Pulmonary artery endothelial cell (primary cell): ENCODE measurements at places on chromosomes 6 and 20.
A peak's percentile ranks its signal among the peaks of the same experiment; 100 is the strongest.

- DNase-seq: no peak
Observed at GRCh38 chr6:93048381-93048780, 371.0 kb downstream of the EPHA7 start.

DNA sequence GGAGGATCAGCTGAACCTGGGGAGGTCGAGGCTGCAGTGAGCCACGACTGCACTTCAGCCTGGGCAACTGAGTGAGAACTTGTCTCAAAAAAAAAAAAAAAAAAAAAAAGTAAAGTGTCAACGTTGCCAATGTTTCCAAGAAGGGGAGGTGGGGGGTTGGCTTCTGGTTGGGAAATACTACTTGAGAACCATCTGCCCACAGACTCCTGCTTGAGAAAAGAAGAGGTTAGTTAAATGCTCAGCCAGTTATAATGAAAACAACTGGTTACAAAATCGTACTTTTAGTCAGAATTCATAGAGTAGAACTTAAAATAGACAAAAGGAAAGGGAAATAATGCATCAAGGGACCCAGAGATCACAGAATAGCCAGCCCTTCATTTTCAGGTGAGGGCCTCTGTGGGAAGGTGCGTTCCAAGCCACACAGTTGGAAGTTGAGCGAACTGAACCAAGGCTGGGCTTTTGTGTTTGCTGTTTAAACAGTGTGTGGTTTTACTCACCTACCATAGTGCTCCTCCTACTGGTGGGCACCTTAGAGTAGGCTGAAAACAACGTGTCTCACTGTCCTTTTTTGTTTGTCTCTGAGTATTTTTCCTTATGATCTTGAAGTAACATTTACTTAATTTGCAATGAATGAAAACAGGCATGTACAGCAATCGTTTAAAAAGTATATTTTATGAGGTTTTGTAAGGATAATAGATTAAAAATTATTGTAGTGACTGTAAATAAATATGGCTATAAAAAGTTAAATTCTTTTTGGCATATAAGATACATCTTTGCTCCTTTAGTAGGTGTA, 200.7 kb downstream of the BCAS1 start:
- DNase-seq: peak; percentile 51

DNA sequence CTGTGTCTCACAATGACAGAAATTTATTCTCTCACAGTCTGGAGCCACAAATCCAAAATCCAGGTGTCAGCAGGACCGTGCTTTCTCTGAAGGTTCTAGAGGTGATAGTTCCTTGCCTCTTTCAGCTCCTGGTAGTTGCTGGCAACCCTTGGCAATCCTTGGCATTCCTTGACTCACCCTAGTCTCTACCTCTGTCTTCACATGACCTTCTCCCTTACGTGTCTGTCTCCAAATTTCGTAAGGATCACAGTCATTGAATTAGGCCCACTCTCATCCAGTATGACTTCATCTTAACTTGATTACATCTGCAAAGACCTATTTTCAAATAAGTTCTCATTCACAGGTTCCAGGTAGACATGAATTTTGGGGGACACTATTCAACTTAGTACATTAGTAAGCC, 143.1 kb downstream of the CEP57L1 start:
- no peak for DNase-seq

- no peak for DNase-seq
Observed at GRCh38 chr6:70901324-70901723, 55.5 kb downstream of the B3GAT2 start.

- DNase-seq: no peak
Observed at GRCh38 chr6:169234634-169235033, 19.0 kb downstream of the THBS2 start.

GRCh38 chr6:109305028-109305427, 77.2 kb downstream of the CD164 start:
- DNase-seq: no peak

DNA sequence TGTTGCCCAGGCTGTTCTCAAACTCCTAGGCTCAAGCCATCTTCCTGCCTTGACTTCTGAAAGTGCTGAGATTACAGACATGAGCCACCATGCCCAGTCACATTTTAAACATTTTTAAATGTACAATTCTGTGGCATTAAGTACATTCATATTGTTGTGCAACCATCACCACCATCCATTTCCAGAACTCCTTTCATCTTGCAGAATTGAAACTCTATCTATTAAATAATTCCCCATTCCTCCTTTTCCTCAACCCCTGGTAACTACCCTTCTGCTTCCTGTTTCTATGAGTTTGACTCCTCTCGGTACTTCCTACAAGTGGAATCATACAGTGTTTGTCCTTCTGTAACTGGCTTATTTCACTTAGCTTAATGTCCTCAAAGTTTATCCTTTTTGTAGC, 103.8 kb upstream of the NAA20 start:
- no peak for DNase-seq

DNA sequence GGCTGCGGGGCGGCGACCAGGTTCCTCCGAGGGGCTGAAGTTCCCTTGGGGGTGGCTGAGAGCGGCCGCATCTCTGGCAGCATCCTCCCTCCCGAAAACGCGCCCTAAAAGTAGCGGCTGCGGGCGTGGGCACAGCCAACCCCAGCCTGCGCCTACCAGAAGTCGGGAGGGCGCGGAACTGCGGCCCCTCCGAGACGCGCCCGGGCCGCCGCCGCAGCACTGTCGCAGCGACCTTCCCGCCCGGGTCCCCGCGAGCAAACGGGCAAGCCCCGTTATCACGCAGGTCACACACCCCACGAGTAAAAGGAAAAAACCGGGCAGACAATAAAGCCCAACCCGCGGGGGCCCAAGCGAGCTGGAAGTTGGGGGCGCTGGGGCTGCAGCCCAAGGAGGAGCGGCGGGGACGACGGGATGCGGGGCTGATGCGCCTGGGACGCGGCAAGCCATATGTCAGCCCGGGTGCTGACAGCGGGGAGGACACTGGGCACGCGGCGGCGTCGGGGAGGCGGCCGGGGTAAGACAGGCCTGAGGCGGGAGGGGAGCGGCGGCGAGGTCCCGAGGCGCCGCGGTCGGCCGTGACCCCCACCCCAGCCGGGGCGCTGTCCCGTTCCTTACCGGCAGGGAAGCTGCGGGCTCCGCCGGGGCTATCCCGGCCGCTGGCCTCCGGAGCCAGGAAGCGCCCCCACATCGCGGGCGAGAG, 659 bp downstream of the CEP85L start:
- DNase-seq: no peak

GRCh38 chr6:6643398-6643797, 54.9 kb downstream of the LY86 start:
- no peak for DNase-seq

DNA sequence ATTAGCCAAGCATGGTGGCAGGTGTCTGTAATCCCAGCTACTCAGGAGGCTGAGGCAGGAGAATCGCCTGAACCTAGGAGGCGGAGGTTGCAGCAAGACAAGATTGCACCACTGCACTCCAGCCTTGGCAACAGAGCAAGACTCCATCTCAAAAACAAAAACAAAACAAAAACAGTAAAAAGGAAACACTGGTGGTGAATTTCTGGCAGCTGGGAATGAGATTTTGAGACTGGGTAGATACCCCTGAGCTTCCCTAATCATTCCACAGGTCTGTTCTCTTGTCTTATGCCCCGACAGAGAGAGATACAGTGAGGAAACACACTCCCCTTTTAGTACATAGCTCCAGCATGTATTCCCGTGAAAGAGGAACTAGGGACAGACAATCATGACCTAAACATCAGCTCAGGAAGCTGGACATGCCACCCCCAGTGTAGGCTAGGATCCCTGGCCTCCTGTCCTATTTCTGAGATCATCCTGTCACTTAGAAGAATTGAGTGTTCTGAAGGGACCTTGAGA, 9.6 kb downstream of the MAN1A1 start:
- DNase-seq: no peak

DNA sequence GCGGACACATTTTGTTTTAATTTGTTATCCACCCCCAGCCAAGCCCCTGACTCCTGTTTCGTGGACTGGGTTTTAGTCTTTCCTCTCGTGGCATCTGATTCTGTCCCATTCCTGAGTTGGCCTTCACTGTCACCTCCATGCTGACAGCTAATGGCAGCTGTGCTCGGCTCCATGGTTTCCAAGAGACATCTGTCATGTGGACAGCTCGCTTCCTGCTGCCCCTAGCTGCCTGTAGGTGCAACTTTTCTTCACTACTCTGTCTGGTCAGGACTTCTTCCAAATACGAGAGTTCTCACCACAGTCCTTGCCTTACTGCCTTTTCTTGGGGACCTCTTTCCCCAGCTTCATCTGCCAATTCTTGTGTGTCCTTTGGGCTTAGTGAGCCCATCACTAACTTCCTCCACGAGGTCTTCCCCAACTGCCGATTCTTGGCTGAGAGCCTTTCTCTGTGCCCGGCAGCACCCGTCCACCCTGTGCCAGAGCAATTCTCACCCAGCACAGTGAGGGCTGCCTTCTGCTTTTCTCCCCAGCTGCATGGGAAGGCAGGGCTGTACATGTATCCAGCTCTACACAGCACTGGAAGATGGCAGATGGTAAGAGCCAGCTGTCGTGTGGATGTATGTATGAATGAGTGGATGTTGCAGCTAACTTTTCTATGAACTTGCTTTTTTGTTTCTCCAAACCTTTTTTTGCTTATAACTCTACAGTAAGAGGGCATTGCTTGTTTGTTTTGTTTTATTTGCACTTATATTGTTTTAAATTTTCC, 140.4 kb downstream of the F13A1 start:
- DNase-seq: no peak

- no peak for DNase-seq
Observed at GRCh38 chr6:164693944-164694343, 615.5 kb downstream of the C6orf118 start.

DNA sequence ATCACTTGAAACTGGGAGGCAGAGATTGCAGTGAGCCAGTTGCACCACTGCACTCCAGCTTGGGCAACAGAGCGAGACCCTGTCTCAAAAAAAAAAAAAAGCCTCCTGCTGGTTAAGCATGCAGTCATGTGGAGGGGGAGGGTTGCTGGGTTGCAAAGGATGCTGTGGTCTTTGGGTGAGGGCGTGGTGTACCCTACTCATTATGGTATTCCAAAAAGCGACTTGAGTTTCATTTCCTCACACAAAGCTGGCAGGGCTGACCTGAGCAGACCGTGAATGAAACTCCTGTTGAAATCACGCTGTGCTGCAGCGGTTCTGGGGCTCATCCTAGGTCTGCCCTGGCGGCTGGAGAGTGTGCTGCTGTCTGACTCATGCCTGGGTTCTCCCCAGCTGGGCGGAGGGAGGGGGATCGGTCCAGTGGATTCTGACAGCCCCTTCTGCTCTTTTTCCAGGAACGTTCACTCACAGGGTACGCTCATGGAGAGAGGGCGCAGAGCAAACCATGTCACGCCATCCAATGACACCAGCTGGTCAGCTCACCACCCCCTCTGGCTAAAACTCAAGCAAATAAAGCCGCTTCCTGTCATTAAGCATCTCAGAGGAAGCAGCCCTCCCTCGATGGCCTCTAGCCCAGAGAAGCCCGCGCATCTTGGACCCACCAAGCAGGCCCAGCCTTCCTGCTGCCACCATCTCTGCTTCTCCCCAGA, 166.2 kb downstream of the SCML4 start:
- DNase-seq: peak; percentile 17

DNA sequence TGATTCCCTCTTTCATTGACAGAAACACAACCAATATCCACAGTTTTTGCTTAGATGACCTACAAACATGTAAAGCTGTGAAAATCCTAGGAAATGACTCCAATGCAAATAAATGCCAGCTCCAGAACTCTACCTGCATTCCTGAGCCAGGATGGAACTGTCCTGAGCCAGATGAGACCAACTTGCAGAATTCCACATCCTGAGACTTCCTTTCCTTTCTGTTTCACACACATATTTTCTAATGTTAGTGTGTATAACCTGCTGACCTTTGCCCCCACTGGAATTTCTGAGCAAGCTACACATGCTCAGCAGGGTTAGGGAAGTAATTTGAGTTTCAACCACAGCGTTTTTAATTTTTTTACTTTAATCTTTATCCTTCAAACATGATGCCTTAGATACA, 69.6 kb upstream of the ADGRF1 start:
- no peak for DNase-seq

GRCh38 chr6:5089481-5090438, 4.6 kb downstream of the PPP1R3G start:
- no peak for DNase-seq

- DNase-seq: no peak
Observed at GRCh38 chr6:132648356-132648755, 10.6 kb downstream of the TAAR1 start.

DNA sequence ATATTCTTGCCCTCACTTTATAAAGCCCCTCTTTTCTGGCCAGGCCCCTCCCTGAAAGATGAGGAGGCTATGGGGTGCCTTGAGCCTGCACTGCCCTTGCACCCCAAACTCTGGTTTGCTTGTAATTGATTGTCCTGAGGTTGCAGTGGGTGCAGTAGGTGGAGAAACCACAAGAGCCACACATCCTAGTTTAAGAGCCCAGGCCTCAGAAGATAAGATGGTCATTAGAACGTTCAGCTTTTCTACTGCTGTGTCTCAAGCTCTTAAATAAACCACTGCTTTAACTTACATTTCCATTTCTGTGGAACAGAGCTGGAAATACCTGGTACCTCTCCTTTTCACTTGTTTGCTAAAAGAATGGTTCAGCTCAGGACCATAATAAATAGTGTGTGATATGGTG, 9.0 kb downstream of the MRAP2 start:
- no peak for DNase-seq

DNA sequence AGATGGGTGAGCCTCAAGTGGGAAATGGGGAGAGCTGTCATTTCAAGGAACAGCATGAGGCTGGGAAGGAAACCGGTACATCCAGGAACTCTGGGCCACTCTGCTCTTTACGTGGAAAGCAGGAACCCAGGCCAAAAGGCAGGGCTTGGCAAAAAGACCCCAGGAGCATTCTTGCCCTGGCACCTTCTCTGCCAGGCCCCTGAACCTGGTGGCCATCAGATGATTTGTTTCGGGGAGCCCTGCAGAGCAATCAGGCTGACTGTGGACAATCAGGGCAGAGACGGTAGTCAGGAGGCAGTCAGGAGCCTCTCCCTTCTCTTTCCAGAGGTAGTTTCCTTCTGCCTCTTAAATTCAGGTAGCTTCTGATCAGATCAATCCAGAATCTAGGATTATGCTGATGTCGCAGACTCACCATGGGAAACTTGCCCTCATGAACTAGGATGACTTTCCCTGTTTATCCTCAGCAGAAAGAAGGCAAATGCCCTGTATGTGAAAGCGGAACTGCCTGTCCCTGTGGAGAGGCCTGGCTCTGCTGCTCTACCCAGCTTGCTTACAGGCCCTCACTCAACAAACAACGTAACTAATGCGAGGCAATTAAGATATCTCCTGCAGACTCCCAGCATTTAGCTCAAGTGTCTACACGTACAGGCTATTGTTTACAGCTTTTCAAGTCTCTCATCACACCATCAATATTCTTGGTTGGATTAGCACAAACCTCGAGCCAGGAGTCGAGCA, 36.6 kb downstream of the EZR start:
- no peak for DNase-seq

DNA sequence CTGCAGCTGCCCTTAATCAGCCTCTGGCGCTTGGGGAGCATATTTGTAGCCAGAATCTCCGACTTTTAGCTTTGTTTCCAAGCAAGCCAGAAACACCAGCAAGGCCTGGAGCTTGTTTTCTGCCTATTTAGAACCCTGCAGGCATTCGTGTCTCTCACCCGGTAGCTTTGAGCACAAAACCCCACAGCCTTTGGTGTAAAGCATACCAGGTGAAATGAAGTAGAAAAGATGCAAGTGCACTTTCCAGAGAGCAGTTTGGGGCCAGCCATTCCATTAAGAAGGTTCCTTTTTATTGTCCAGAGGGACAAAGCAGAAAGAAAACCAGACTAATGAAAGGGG, 736 bp downstream of the FAM217B start:
- DNase-seq: no peak
